WERI-Rb-1 (cell line): ENCODE measurements at places on chromosomes 12 and 14.

DNA sequence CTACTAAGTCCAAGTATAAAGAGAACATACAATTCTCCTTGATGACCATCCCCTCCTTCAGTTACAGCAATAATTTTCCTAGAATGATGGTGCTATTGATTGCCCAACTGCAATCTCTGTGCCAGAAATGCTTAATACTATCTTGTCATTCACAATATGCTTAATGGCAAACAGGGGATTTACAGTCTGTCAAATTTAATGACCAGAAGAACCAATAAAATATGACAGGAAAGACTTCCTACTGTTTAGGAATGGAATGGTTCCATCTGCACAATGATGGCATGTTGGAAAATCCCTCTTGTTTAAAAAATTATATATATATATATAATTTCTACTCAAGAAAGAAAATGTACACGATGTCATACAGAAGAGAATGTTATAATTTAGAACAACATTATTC, 623.2 kb downstream of the CCER1 start:
- no peak for DNase-seq

GRCh38 chr14:47276931-47277330, 398.5 kb downstream of the MDGA2 start:
- DNase-seq = peak; percentile 61

GRCh38 chr12:92558215-92558773, 144.5 kb upstream of the PLEKHG7 start:
- DNase-seq = no peak

DNA sequence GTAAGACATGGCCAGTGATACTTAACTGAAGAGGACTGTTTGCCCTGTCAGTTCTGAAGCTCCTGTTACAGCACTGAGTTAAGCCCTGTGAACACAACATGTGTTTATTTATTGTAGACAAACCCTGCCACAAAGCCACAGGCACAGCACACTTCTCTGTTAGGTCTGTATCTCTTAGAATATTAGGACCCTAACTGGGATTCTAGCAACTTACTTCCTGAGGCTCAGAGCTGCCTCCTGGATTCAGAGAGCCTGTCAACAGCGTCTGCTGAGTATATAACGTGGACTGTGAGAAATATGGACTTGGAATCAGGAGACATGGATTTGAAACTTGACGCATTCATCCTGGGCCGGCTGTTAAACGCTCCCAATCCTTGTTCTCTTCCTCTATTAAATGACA, 135.0 kb upstream of the HIF1A start:
- no peak for DNase-seq

DNA sequence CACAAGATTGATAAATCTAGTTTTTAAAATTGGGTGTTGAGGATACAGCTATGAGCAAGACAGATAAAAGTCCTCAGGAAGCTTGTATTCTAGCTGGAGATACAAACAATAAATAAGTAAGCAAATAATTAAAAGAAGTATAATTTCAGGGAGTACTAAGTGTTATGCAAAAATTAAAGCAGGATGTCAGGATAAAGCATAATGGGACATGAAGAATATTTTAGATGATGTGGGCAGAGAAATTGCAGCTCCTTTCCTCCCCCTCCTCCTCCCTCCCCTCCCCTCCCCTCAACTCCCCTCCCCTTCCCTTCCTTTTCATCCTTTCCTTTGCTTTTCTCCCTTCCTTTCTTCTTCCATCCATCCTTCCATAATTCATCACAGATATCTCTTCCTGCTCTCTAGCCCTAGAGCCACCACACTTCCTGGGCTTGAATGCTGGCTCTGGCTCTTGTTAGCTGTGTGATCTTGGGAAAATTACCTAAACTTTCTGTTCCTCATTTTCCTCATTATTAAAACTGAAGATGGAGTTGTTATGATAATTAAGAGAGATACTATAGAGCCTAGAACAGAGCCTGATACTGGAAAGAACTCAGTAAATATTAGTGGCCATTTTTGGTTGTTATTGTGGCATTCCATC, 323.9 kb downstream of the AACS start:
- DNase-seq = no peak

GRCh38 chr14:64698903-64699302, 5.3 kb upstream of the PLEKHG3 start:
- DNase-seq = no peak

GRCh38 chr12:11652351-11653040, 3.0 kb downstream of the ETV6 start:
- DNase-seq = no peak

- DNase-seq = no peak
Measured at GRCh38 chr14:101577221-101577909, 16.1 kb downstream of the DIO3 start.
